ENCODE measurements at places on chromosomes 2 and 18. TPM values are rescaled to one million over a fixed set of nuclear protein-coding genes. Genes with fewer than 3 reads are reported as not detected.

- no peak for DNase-seq
These were observed 289.0 kb upstream of the TFPI start for GRCh38 chr2:187842978-187843847.

GRCh38 chr2:198499539-198499938 is 695.1 kb downstream of the PLCL1 start:
- peak; percentile 42 for DNase-seq

- DNase-seq: no peak
These were observed 7.9 kb downstream of the LIPG start for GRCh38 chr18:49569724-49570123.

DNA sequence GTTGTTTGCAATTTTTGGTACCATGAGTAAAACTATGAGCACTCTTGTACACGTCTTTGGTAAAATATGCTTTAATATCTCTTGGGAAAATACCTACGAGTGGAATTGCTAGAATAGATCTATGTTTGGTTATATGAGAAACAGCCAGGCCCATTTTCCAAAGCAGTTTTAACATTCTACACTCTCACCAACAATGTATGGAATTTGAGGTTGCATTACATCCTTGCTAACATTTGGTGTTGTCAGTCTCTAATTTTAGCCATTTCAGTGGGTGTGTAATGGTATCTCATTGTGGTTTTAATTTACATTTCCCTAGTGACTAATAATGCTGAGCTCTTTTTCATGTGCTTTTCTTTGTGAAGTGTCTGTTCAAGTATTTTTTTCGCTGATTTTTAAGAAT is 118.9 kb upstream of the TCF4 start:
- DNase-seq: no peak

GRCh38 chr2:174552880-174553279 is 44.7 kb downstream of the WIPF1 start:
- DNase-seq: no peak

GRCh38 chr2:58010599-58010998 is 36.0 kb upstream of the VRK2 start:
- no peak for DNase-seq

- DNase-seq: no peak
These were observed 180.4 kb downstream of the MCFD2 start for GRCh38 chr2:46735108-46735691.

DNA sequence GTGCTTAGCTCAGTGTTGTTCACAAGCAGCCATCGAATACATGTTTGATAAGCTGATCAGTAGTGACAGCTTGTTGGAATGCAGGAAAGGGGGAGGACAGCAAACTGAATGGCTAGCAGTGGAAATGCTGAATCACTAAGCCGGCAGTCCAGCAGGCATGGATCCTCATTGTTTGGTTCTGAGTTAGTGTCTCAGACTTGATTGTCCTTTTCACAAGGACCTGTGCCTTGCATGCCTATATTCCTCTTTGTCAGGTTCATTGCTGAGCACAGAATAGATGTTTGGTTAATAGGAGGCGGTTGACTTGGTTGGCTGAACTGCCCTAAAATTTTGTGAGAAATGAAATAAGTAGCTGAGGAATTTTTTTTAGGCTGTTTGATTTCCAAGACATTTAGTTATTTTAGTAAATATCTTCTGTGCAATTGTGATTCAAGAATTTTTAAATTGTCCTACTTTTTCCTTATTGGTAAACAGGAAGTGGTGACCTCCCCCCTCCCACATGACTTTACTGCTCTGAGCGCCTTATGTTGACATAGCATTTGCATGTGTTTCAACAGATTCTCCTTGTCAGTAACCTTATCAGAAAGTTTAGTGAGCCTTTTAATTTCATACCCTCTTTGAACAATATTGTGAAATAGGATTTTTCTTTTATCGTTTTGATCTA is 21.4 kb upstream of the STON1 start:
- DNase-seq: peak; percentile 80

DNA sequence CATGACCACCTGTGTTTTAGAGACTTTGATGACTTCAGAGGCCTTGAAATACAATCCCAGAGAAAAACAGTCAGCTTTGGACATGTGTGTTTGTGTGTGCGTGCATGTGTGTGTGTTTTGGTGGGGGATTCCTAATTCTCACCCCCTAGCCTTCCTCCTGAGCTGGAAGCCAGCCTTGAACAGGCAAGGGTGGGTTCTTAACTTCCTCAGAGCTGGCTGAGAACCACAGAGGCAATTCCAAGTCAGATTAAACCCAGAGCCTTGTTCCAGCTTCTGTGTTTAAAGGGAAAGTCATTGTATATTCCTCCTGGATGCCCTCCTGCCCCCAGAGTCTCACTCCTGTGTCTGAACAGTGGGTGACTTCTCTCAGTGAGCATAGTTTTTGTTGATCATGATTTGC is 45.2 kb upstream of the MGAT4A start:
- no peak for DNase-seq

DCDC2C gene
- not detected for total RNA-seq

SPDYA gene
- total RNA-seq: 0.54 TPM

CIB4 gene
- total RNA-seq: not detected

CAVIN2 gene
- total RNA-seq: not detected
